ENCODE measurements at places on chromosomes 4 and X.

GRCh38 chr4:38710053-38710452, 46.1 kb downstream of the KLF3 start:
- no peak for DNase-seq

- DNase-seq = no peak
Measured at GRCh38 chrX:114584375-114584943, 573 bp downstream of the HTR2C start.

DNA sequence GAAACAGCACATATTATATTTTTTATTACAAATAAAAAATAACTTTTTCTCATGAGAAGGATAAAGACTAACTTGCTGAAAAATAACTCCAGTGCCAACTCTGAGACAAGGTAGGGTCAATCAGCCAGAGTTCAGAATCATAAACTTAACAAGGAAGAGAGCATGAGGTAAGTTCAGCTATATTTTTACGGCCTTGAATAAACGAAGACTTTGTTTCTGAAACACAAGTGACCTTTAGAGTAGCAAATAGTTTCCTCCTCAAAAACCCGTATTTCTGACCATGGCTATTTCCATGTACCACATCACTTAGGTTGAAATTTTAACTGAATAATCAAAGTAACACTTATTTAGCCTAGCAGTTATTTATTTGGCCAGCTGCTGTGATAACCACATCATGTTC, 45.5 kb downstream of the PRDM5 start:
- DNase-seq = no peak

GRCh38 chrX:130869239-130869638, 33.8 kb downstream of the ENOX2 start:
- DNase-seq = no peak

DNA sequence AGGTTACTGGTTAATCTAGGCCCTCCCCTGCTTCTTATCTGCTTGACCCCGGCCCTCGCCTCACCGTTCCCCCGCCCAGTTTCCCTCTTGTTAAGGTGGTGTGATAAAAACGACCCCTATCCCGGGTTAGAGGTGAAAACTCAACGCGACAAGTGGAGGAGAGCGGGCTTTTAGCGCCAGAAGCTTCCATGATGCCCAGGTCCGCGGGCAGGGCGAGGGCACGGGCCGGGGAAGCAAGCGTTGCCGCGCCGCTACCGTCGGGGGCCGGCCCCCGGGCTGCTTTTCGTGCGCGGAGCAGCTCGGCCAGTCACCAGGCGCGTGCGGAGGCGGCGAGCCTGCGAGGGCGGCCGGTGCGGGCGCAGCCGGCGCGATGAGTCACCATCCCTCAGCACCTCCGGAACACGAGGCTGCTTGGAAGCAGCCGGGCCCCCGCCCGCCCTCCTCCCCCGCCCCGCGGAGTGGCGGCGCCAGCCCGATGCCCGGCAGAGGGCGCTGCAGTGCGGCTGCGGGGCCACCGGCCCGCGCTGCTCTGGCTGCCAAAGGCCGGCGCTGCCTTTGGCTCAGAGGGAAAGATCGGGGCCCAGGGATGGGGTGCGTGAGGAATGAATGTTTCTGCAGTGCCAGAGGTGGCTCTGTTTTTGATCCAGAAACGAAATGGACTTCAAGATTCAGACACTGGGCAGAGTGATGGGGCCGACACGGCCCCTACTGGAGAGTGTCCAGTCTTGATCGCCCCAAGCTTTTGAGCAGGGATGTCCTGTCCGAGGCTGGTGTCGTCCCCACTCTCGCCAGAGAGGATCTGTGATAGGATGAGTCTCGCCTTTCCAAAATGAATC, 107.8 kb downstream of the NHSL2 start:
- DNase-seq = peak; percentile 84

DNA sequence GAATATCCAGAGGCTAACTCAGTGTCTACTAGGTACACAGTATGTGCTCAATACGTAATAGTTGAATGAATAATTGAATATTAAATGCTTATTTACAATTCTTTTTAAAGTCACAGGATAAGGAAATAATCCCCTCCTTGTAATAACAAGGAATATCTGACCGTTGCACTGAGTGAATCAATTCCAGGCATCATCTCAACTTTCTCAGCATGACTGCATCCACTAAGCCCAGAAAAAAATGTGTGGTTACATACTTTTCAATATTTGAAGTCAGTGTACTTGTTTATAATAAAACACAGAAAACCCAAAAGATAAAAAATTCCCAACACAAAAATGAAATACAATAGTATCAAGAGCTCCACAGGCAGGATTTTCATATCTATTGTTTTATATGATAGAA, 105.4 kb downstream of the TMEM144 start:
- DNase-seq = no peak

DNA sequence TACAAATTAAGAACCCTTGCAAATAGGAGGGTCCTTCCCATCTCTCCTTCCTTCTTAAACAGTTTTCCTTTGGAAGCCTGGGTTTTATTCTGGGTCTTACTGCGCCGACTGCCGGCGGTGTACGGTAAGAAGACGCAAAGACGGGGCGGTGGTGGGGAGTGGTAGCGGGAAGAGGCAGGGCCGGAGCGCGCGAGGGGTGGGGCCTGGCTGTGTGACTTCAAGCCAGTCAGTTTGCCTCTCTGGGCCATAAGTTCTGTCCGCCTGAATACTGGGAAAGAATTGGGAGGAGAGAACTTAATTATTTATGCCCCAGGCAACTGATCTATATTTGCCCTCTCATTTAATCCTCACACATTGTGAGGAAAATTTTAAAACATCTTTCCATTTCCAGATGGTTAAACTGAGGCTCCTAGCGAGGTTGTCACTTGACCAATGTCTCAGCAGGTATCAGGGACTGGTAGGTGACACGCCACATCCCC, 726 bp upstream of the KANTR start:
- peak; percentile 65 for DNase-seq

GRCh38 chrX:118825227-118825626, 1.6 kb downstream of the ZCCHC12 start:
- DNase-seq = no peak

GRCh38 chr4:3522326-3522640, 9.9 kb downstream of the LRPAP1 start:
- no peak for DNase-seq

- no peak for DNase-seq
Measured at GRCh38 chr4:150367326-150367725, 214.6 kb upstream of the MAB21L2 start.

GRCh38 chr4:4838051-4838935, 21.2 kb upstream of the MSX1 start:
- DNase-seq = no peak

GRCh38 chr4:122045533-122045932, 93.7 kb upstream of the TRPC3 start:
- DNase-seq = no peak

- no peak for DNase-seq
Measured at GRCh38 chr4:78288327-78288726, 231.2 kb downstream of the FRAS1 start.

GRCh38 chr4:156052116-156052515, 98.5 kb upstream of the CTSO start:
- DNase-seq = no peak

GRCh38 chr4:123744664-123745290, 348.2 kb downstream of the SPRY1 start:
- no peak for DNase-seq
